ENCODE measurements at places on chromosomes 6 and 20. TPM values are rescaled to one million over a fixed set of nuclear protein-coding genes. Genes with fewer than 3 reads are reported as not detected.

DNA sequence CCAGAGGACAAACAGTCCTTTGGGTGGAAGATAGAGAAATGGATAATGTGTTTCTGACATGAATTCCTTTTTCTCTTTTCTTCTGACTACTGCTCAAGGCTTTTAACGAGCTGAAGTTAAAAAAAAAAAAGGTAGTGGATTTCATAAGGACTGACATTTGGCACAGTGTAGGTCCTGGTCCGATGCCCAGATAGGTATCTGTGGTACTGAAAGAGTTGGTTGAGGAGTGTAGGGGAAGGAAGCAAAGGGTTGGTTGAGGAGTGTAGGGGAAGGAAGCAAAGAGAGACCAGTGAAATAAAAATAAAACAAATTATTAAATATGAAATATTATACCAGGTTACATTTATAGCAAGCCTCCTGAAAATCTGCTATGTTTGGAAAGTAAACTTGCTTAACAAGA, 11.8 kb downstream of the UTRN start:
- H3K27ac ChIP-seq: no peak overlapping the region
- DNase-seq: no peak
- peaks cover 11% of the 10 kb centered on the region for H3K4me1 ChIP-seq
- H3K27me3 ChIP-seq: no peaks in the 10 kb centered on the region

GRCh38 chr6:72464246-72464645, 157.6 kb upstream of the KCNQ5 start:
- no peak overlapping the region for H3K4me3 ChIP-seq
- DNase-seq: no peak
- no peaks in the 10 kb centered on the region for H3K27me3 ChIP-seq
- no peak overlapping the region for H3K27ac ChIP-seq

DNA sequence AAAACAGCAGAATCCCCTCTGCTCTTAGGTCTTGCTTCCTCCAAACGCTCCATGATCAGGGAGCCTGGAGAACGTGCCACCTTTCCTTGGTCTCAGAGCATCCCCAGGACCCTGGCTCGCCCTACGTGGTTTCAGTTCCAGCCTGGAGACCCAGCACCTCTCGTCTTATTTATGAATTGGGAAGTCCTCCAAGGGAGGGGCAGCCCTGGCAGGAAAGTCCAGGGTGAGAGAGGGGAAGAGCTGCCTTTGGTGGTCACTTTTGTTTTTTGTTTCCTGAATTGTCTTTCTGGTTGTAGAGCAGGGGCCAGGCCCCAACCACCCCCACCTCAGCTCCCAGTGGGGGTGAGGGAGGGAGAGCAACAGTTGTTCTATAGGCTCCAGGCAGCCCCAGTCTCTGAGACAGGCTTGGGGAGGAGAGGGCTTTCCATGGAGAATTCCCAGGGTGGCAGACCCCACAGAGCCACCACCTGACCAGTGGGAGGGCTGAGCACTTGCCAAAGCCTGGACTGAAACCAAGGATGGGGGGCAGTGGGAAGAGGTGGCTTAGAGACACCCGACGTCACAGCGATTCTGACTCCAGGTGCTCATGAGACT, 88.8 kb downstream of the PRND start:
- peak overlapping the region; percentile 37 for H3K4me3 ChIP-seq
- H3K4me1 ChIP-seq: peaks cover 91% of the 10 kb centered on the region
- peaks cover 67% of the 10 kb centered on the region for H3K36me3 ChIP-seq
- H3K27ac ChIP-seq: peak overlapping the region; percentile 77
- H3K27me3 ChIP-seq: peaks cover 16% of the 10 kb centered on the region

DNA sequence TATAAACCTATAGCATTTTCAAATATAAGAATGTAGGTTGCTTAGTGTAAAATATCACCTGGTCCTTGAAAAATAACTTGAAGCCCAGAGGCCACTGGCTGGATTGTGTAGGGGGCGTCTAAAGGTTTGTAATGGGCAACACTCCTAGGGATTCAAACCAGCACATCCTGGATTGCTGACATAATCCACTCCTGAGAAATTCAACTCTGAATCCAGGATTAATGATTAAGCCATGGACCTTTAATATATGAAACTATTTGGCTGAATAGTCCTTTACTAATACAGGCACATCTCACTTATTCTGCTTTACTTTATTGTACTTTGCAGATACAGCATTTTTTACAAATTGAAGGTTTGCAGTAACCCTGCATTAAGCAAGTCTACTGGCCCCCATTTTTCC, 160.8 kb downstream of the UBE3D start:
- no peak overlapping the region for H3K27ac ChIP-seq
- DNase-seq: no peak
- no peak overlapping the region for H3K4me3 ChIP-seq

GRCh38 chr6:105121981-105122380, 57.8 kb downstream of the POPDC3 start:
- H3K4me3 ChIP-seq: no peak overlapping the region
- no peaks in the 10 kb centered on the region for H3K27me3 ChIP-seq
- H3K4me1 ChIP-seq: peaks cover 6% of the 10 kb centered on the region
- no peak overlapping the region for H3K27ac ChIP-seq

GRCh38 chr20:62027116-62027515, 38.6 kb downstream of the TAF4 start:
- H3K4me1 ChIP-seq: peaks cover 33% of the 10 kb centered on the region
- peaks cover 4% of the 10 kb centered on the region for H3K27me3 ChIP-seq
- no peak overlapping the region for H3K4me3 ChIP-seq
- H3K36me3 ChIP-seq: peaks cover 4% of the 10 kb centered on the region
- no peak overlapping the region for H3K27ac ChIP-seq
- no peak for DNase-seq

Gene RPP21
- 35.2 TPM for total RNA-seq

DNA sequence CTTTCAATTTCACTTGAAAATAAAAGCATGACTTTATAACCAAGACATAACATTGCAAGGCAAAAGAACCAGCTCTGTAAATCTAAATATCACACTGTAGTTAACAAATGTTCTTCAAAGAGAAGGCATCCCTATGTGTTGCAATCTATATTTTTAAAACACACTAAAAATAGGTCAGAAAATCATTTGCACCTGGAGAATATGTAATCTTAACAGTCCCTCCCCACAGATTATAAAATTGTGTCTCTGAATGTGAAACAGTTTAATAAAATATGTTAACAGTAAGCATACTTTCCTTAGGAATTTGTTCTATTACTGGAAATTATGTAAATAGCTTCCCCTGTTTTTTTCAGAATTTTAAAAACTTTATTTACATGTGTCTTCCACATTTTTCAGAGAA, 351.9 kb downstream of the COL12A1 start:
- H3K27me3 ChIP-seq: no peaks in the 10 kb centered on the region
- H3K36me3 ChIP-seq: no peaks in the 10 kb centered on the region
- H3K4me3 ChIP-seq: no peak overlapping the region
- DNase-seq: no peak

GRCh38 chr6:150366118-150366778, 2.6 kb upstream of the IYD start:
- H3K4me3 ChIP-seq: no peak overlapping the region
- no peak for DNase-seq

DNA sequence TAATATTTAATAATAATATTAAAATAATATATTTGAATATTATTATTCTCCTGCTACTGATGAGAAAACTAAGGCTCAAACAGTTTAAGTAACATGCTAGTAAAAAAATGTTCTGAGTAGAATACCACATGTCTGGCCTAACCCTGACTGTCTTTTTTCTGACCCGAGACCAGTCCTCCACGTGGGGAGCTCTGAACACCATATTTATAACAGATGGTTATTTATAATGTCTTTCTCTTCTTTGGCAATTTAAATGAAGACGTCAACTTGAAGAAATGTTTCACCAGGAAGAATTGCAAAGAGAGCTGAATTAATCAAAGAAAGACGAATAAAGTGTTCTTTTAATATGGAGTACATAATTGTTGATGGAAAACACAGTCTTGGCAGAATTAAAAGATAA, 82.0 kb downstream of the SLC22A3 start:
- no peaks in the 10 kb centered on the region for H3K4me1 ChIP-seq
- DNase-seq: no peak
- no peak overlapping the region for H3K4me3 ChIP-seq
- no peaks in the 10 kb centered on the region for H3K36me3 ChIP-seq

DNA sequence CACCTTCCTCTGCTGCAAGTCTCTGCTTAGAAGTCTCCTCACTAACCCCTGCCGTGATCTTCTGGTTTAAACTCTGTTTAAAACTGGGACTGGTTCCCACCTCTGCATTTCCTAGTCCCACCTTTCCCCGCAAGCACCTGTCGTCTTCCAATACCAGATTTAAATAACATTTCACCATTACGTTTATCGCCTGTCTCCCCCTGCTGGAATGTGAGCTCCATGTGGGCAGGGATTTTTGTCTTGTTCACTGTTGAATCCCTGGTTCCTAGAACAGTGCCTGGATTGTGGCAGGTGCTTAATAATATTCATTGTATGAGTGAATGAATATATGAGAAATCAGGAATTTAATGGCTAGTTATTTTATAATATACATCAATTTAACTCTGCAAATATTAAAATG, 2.7 kb downstream of the GUCA1A start:
- no peak overlapping the region for H3K4me3 ChIP-seq
- peaks cover 4% of the 10 kb centered on the region for H3K36me3 ChIP-seq
- DNase-seq: no peak
- H3K27me3 ChIP-seq: no peaks in the 10 kb centered on the region
- H3K4me1 ChIP-seq: no peaks in the 10 kb centered on the region

Gene CST3
- 40.6 TPM for total RNA-seq

Gene MAP7
- total RNA-seq: 1.3 TPM

DNA sequence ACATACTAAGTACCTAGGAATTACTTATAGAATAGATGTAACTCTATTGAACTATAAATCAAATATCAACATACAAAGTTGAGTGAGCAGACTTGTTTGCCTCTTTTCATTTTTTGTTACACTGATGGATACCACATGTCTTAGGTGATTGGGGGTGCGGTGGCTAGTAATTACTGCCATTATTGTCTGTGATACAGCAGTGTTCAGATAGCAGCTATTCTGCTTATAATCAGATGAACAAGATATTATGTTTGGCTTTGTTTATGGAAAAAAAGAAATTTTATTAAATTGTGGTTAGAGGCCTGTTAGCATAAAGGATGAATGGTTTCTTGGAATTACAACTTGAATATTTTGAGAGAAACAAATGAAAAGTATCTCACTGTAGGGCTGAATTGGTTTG, 55.9 kb downstream of the KCNQ5 start:
- no peak overlapping the region for H3K27ac ChIP-seq
- H3K36me3 ChIP-seq: no peaks in the 10 kb centered on the region
- no peak overlapping the region for H3K4me3 ChIP-seq

DNA sequence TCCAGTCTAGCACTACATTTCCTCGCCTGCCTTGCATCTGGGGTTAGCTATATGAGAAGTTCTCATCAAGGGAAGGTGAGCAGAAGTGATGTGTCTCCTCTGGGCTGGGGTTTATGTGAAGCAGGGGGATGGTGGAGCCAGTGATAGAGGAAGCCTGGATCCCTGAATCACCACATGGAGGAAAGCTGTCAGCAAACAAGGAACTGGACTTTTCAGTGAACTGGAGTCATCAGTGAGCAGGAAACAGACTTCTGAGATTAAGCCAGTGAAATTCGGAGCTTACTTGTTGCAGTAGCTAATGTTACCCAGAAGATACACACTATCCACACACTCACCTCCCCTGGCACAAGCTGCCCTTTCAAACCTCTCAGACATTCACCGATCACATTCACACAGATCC, 13.4 kb upstream of the TOX2 start:
- no peak overlapping the region for H3K4me3 ChIP-seq
- H3K27me3 ChIP-seq: peaks cover 7% of the 10 kb centered on the region
- no peaks in the 10 kb centered on the region for H3K4me1 ChIP-seq
- H3K27ac ChIP-seq: no peak overlapping the region
- no peak for DNase-seq

Gene PI3
- total RNA-seq: not detected

Gene MYBL2
- 20.8 TPM for total RNA-seq

GRCh38 chr20:46276531-46276930, 31.8 kb downstream of the CDH22 start:
- peaks cover 11% of the 10 kb centered on the region for H3K4me1 ChIP-seq
- H3K27ac ChIP-seq: no peak overlapping the region
- H3K36me3 ChIP-seq: peaks cover 3% of the 10 kb centered on the region
- H3K4me3 ChIP-seq: no peak overlapping the region

Gene RAD21L1
- total RNA-seq: 1.1 TPM

GRCh38 chr6:4644996-4645395, 131.2 kb upstream of the CDYL start:
- no peak overlapping the region for H3K27ac ChIP-seq
- H3K36me3 ChIP-seq: no peaks in the 10 kb centered on the region
- H3K27me3 ChIP-seq: peaks cover 2% of the 10 kb centered on the region
- DNase-seq: no peak

DNA sequence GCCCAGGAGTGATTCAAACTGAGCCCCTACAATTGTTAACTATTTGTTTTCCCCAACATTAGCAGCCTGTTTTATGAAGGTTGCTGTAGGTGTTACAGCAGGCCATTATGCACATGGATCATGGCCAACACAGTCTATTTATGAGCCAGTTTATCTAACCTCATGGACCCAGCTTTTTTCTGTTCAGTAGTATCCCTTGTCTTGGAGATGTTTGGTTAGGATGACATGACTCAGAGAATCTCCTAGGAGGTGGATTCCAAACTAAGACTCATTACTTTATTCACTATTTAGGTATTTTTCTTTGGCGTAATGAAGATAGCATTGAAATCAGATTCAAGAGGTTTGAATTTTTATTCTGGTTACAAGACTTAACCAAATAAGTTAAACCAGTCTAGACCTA, 62.8 kb upstream of the TFB1M start:
- H3K4me1 ChIP-seq: peaks cover 4% of the 10 kb centered on the region
- H3K27ac ChIP-seq: no peak overlapping the region
- no peaks in the 10 kb centered on the region for H3K36me3 ChIP-seq
- DNase-seq: no peak
- no peaks in the 10 kb centered on the region for H3K27me3 ChIP-seq
- no peak overlapping the region for H3K4me3 ChIP-seq

Gene ENPP3
- 0.64 TPM for total RNA-seq

- peaks cover 3% of the 10 kb centered on the region for H3K27me3 ChIP-seq
- H3K4me1 ChIP-seq: peaks cover 5% of the 10 kb centered on the region
- H3K36me3 ChIP-seq: peaks cover 3% of the 10 kb centered on the region
- H3K4me3 ChIP-seq: no peak within 1 kb of the TSS
- DNase-seq: no peak
Observed at GRCh38 chr6:33073431-33073871, at the start of gene HLA-DPA1. Gene HLA-DPA1 (minus strand): TSS chr6:33073649.

DNA sequence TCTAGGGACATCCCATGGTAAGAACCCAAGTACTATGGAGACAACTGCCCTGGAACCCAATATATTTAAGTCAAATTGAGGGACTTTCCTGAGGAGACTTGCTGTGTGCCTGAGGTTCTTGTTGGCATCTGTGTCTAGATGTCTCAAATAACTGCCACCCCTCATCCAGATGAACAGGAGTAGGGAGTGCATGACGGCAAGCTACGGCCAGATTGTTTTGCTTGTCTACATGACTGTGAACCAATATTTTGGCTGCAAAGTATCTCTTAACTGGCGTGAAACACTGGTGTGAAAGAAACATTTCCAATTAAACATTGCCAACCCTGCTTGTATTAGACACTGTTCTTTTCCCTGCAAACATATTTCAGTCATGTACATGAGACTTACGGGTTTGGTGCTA, 52.4 kb upstream of the SIM1 start:
- no peak overlapping the region for H3K4me3 ChIP-seq
- H3K4me1 ChIP-seq: no peaks in the 10 kb centered on the region
- no peaks in the 10 kb centered on the region for H3K36me3 ChIP-seq
- no peaks in the 10 kb centered on the region for H3K27me3 ChIP-seq
- no peak overlapping the region for H3K27ac ChIP-seq

- H3K4me1 ChIP-seq: no peaks in the 10 kb centered on the region
Observed at GRCh38 chr6:8321671-8322404, 113.5 kb downstream of the SLC35B3 start.

Gene CDSN
- total RNA-seq: not detected
